ENCODE measurements at places on chromosomes 2 and 18. TPM values are rescaled to one million over a fixed set of nuclear protein-coding genes. Genes with fewer than 3 reads are reported as not detected.
A peak's percentile ranks its signal among the peaks of the same experiment; 100 is the strongest.

TNFAIP6 gene
- total RNA-seq = not detected

FAM110C gene
- 3.1 TPM for total RNA-seq

- DNase-seq = no peak
These were observed 116.6 kb downstream of the ASXL3 start for GRCh38 chr18:33694593-33694992.

GRCh38 chr18:13437034-13437433 lies 218.5 kb downstream of the LDLRAD4 start:
- DNase-seq = peak; percentile 51

- DNase-seq = no peak
These were observed 891 bp upstream of the FTCDNL1 start for GRCh38 chr2:199851883-199852282.

DCDC2C gene
- not detected for total RNA-seq

DNA sequence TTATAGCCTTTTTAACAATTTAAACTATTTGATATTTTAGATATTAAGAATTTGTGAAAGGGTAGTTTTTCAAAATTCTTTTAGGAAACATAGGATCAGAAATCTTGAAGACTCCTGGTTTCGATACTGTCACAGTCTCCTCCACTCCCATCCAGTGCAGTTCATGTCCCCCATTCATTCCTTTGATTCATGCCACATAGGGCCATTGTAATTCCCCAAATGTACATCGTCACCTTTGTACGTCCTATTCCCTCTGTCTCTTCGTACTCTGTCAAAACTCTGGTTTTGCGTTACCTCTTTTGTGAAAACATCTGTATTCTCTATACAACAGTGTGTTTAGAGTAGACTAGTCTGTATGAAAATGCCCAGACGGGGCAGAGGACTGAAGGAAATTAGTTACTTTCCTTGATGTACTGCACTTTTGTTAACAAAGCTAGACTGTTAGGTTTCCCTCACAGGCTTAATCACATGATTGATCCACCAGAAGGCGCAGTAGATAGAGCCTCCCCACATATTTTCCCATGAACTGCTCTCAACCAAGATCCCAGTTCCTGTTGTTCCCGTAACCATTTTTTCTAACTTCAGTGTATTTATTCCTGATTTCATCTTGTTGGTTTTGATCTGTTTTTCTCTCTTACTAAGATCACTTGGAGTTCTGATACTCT lies 2.5 kb downstream of the MRPL35 start:
- DNase-seq = no peak
